ENCODE measurements at places on chromosomes 13 and 19. TPM values are rescaled to one million over a fixed set of nuclear protein-coding genes. Genes with fewer than 3 reads are reported as not detected.

The COL5A3 gene
- polyA plus RNA-seq: 8.0 TPM

The PLEKHG2 gene
- polyA plus RNA-seq: 0.69 TPM

The PNMA8C gene
- 0.25 TPM for polyA plus RNA-seq

The FFAR1 gene
- not detected for polyA plus RNA-seq

The SLC8A2 gene
- polyA plus RNA-seq: not detected

DNA sequence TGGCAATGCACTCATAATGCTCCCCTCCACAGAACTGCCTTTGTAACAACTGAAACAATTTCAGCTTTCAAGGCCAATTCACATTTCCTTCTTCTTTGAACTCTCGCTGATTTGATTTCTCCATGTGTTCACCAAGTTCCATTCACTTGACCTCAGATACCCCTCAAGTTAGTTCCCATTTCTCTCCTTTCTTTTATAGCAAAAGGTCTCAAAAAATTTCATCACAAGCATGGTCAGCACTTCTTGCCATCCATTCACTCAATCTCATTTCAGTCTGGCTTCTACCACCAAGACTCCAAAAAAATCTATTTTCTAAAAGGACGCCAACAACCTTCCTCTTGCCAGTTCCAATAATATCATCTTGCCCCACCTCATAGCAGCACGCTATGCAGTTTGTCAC is 135.7 kb downstream of the DIAPH3 start:
- no peak for DNase-seq

GRCh38 chr19:16402041-16402440 is 69.7 kb downstream of the EPS15L1 start:
- no peak for DNase-seq

DNA sequence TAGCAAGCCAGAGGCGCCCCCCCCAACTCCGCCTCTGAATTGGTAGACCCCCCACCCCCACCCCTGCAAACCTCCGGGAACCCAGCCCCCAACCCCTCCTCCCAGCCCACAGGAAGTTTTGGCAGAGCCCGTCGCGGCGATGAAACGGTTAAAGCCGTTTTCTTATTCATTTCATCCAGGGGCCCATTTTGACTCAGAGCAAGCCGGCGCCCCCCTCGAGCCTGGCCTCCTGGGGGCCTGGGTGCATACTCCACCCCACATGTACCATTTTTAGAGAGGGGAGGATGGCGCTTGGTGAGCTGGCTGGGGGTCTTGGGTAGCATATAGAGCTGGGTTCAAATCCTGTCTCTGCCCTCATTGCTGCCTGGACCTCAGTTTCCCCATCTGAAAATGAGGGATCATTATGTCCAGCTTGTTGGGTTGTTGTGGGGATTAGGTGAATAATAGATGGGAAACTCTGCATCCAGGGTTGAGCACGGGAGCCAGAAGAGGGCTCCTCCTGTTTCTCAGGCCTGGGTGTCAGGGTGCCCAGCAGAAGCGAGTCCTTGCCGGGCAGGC is 7.9 kb upstream of the JUNB start:
- no peak for DNase-seq

DNA sequence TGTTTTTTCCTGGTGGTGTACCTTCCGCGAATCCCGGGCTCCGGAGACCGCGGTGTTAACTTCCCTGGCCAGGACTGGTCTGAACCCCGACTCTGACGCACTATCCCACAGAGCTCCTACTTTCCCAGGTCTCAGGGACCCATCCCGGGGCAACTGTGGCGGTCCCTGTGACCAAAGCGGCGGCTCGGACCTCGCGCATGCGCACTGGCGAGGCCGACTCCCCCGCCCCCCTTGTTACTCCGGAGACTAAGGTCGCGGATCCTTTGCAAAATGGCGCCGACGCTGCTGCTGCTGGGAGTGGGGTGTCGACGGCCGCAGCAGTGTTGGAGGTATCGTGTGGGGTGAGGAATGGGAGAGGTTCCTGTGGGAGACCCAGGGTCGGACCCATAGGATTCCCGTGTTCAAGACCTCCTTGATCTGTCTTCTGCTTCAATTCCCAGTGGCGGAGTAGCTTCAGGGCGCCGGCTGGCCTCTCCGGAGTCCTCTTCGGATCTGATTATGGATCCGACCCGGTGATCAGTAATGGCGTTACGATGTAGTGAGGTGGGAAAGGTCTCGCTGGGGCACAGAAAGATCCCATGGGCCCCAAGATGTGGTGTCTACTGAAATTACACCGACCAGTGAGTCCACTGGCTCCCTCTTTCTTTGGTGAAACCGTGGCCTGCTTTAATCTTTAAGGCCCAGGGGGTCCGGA is 66.6 kb upstream of the ZNF527 start:
- peak; percentile 82 for DNase-seq

- DNase-seq: no peak
These were observed 22.5 kb upstream of the ZNF845 start for GRCh38 chr19:53311044-53311443.

DNA sequence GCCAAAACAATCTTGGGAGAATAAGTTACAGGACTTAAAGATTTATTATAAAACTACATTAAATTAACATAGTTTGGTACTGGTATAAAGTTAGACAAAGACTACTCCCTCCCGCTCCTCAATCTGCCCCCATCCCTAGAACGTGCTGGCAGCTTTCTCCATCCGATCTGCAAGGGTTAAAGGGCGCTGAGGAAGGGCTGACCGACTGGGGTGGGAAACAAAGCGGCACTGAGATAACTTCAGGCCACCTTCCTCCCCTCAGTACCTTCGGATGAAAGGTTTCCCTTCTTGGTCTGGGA is 790 bp upstream of the SUGT1 start:
- no peak for DNase-seq

DNA sequence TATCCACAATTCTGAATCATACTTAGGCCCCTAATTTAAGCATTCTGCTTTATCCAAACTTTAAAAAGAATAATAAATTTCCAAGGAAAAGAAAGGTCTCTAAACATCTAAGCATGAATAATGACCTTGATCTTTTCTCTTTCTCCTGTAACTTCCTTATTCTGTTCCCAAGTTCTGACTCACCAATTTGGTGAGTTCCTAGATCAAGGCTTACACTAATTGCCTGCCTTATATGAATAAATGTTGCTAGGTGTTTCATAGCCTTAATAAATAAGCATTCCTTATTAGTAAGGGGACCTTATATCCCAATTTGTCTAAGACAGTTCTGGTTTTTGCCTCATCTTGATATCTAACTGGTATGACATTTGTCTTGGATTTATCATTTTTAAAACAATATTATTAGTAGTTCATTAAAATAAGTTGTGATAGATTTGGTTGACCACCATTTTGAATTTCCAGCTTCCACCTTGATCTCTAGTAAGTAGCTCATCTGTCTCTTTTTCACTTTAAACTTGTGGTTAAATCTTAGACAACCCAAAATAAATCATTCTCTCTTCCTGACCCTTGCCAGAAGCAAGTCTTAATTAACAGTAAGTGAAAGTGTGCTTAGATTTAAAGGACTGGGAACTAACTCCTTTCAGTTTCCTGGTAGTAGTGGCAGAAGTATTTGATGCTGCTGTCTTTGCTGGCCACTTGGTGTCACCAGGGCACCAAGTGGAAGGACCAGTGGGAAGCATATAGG is 121.2 kb upstream of the MLNR start:
- no peak for DNase-seq

DNA sequence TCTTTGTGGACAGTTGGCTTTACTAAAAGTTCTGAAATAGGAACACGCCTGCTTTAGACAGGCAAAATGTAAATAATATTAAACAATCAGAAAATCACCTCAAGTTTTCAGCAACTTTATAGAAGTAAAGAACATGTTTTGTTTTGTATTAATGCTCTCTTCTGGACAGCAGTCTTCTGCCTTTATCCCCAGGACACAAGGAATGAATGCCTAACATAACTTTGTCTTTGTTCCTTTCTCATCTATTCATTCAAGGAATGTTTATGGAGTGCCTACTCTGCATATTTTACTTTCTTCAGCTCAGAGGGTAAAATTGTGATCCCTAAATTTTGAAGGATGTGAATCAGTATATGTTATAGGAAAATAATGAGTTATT is 325.4 kb downstream of the FOXO1 start:
- no peak for DNase-seq

Measured in sigmoid colon (tissue), 7 donors.